CD4-positive, alpha-beta T cell (primary cell): ENCODE measurements at places on chromosomes 6 and 20. TPM values are rescaled to one million over a fixed set of nuclear protein-coding genes. Genes with fewer than 3 reads are reported as not detected.

DNA sequence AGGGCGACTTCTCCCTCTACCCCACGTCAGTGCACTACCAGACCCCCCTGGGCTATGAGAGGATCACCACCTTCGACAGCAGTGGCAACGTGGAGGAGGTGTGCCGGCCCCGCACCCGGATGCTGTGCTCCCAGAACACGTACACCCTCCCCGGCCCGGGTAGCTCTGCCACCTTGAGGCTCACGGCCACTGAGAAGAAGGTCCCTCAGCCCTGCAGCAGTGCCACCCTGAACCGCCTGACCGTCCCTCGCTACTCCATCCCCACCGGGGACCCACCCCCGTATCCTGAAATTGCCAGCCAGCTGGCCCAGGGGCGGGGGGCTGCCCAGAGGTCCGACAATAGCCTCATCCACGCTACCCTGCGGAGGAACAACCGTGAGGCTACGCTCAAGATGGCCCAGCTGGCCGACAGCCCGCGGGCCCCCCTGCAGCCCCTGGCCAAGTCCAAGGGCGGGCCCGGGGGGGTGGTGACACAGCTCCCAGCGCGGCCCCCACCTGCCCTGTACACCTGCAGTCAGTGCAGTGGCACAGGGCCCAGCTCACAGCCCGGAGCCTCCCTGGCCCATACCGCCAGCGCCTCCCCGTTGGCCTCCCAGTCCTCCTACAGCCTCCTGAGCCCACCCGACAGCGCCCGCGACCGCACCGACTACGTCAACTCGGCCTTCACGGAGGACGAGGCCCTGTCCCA lies 57.5 kb upstream of the TMEM181 start:
- peaks cover 40% of the 10 kb centered on the region for H3K36me3 ChIP-seq
- H3K4me1 ChIP-seq: no peaks in the 10 kb centered on the region
- no peak overlapping the region for H3K4me3 ChIP-seq
- no peak for DNase-seq

GRCh38 chr6:131979515-131980337 lies 28.6 kb upstream of the CCN2 start:
- no peak overlapping the region for H3K27ac ChIP-seq
- H3K4me3 ChIP-seq: no peak overlapping the region
- no peaks in the 10 kb centered on the region for H3K36me3 ChIP-seq
- H3K4me1 ChIP-seq: no peaks in the 10 kb centered on the region
- no peak for DNase-seq

MAS1 gene
- total RNA-seq: not detected

RSPH9 gene
- total RNA-seq: not detected

- H3K4me3 ChIP-seq: peak overlapping the region; percentile 75
- no peaks in the 10 kb centered on the region for H3K36me3 ChIP-seq
- no peaks in the 10 kb centered on the region for H3K27me3 ChIP-seq
- DNase-seq: no peak
Measured at GRCh38 chr6:26250698-26251044, 114.3 kb upstream of the BTN3A2 start.

DNA sequence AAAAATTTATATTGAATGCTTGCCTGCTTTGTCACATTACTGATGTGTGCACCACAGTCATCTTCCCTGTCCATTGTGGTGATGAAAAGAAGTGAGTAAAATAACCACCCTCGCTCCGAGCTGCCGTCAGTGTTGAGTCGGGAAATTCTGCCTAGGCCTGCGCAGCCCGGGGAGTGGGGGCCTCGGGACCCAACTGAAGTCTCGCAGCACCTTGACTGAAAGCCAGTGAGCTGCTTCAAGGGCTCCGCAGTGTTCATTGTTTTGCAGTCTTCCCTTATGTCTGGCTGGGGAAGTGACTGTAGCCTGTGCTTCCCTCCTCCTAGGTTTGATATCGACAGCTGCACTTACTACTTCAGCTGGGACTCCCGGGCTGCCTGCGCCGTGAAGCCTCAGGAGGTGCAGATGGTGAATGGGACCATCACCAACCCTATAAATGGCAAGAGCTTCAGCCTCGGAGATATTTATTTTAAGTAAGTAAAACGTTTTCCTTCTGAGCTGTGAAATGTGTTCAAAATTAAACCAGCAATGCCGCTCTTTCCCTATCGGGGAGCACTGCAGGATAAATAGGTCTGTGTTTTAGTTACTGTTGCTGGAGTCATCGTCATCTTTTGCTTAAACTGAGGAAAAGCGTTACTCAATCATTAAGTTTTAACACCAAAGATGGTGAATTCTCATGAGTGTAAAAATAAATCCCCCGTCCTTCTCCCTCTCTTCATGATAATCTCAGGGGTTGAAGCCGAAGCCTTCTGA lies 32.7 kb upstream of the SLC22A1 start:
- no peak overlapping the region for H3K4me3 ChIP-seq
- H3K36me3 ChIP-seq: peaks cover 90% of the 10 kb centered on the region
- no peaks in the 10 kb centered on the region for H3K27me3 ChIP-seq
- no peak overlapping the region for H3K27ac ChIP-seq
- peaks cover 3% of the 10 kb centered on the region for H3K4me1 ChIP-seq

DNA sequence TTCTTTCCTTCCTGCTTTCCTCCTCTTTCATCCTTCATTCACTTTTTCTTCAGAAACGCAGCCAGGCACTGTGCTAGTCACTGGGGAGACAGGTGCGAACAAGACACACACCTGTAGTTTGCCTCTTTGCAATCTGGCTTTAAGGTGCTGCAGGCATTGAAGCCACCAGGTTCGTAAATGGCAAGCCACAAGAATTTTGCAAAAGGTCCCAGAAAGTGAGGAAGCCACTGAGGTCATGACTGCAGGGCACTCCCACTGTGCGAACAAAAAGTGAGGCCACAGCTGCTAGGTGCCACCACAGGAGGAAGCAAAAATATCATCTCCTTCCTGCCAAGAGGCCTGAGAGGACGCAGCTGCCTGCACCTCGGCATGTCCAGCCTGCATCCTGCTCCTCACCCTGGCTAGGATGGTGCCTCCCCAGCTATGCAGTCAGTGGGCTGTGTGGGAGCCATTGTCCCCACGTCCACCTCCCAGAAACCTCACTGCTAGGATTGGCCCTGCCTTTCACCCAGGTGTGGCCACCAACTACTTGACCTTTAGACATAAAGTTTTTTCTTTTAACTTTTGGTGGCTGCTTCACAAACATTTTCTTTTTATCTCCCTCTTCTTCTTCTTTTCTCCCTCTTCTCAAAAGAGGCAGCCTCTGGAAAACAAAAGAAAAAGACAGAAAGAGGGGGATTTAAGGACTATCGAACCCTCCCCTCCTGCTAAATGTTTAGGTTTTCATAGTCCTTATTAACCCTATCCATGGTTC lies 230.8 kb downstream of the BCAS1 start:
- peak; percentile 75 for DNase-seq
- H3K36me3 ChIP-seq: no peaks in the 10 kb centered on the region
- peak overlapping the region; percentile 51 for H3K27ac ChIP-seq
- no peaks in the 10 kb centered on the region for H3K27me3 ChIP-seq

DNA sequence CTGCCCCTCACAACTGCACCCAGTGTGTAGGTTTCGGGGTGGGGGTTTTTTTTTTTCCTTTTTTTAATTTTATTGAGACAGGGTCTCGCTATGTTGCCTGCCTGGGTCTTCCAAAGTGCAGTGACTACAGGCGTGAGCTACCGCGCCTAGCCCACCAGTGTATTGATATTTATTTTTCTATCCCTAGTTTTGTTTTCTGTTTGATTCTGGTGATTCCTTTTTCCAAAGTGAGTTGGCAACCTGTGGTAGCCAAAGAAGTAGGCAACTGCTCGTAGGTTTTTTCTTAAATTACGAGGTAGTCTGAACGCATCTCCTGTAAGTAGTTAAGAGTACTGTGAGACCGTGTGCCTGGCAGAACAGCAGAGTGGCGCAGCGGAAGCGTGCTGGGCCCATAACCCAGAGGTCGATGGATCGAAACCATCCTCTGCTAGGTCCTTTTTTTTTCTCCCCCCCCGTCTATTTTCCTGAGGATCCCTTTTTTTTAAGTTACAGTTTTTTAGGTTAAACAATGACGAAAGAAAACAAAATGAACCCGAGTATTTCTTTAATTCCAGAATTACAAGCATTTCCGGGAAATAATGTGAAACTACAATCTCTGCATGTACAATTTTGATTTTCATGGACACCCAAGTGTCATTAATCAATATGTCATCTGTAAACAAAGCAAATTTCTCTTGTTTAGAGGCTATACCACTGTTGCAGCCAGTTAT lies 78.7 kb upstream of the BTN3A2 start:
- no peaks in the 10 kb centered on the region for H3K27me3 ChIP-seq
- H3K36me3 ChIP-seq: no peaks in the 10 kb centered on the region
- H3K4me3 ChIP-seq: peak overlapping the region; percentile 62

PAX1 gene
- total RNA-seq: not detected

ADGB gene
- not detected for total RNA-seq

- no peaks in the 10 kb centered on the region for H3K36me3 ChIP-seq
- DNase-seq: no peak
- no peak overlapping the region for H3K27ac ChIP-seq
- H3K4me3 ChIP-seq: no peak overlapping the region
- H3K4me1 ChIP-seq: no peaks in the 10 kb centered on the region
- no peaks in the 10 kb centered on the region for H3K27me3 ChIP-seq
Measured at GRCh38 chr20:15900443-15900842, 672.8 kb downstream of the KIF16B start.

HDGFL1 gene
- total RNA-seq: not detected

MATN4 gene
- total RNA-seq: not detected

ERVFRD-1 gene
- total RNA-seq: not detected

GRCh38 chr20:43252761-43253160 lies 63.1 kb upstream of the PTPRT start:
- H3K4me3 ChIP-seq: no peak overlapping the region
- DNase-seq: no peak
- no peak overlapping the region for H3K27ac ChIP-seq
- H3K36me3 ChIP-seq: no peaks in the 10 kb centered on the region

ARFGEF3 gene
- total RNA-seq: not detected

DNA sequence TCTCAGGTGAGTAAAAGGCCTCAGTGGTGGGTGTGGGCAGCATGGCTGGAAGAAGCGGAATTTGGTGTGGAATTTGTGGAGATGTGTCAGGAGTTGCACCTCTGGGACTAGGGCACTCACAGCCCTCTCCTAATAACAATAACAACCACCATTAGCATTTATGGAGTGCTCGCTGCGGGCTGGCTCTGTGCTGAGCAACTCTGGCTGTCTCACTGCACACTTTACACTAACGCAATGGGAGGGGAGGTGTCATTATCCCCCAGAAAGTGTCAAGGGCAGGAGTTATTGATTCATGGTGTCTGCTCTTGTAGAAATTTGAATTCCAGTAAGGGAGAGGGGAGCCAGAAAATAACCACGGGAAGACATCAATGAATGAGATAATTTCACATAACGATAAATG lies 22.7 kb upstream of the SCRT2 start:
- no peak overlapping the region for H3K4me3 ChIP-seq
- peaks cover 2% of the 10 kb centered on the region for H3K27me3 ChIP-seq
- no peaks in the 10 kb centered on the region for H3K4me1 ChIP-seq
- H3K27ac ChIP-seq: no peak overlapping the region
- DNase-seq: no peak
- no peaks in the 10 kb centered on the region for H3K36me3 ChIP-seq

NFATC2 gene
- 32.5 TPM for total RNA-seq

CCDC170 gene
- not detected for total RNA-seq

DNA sequence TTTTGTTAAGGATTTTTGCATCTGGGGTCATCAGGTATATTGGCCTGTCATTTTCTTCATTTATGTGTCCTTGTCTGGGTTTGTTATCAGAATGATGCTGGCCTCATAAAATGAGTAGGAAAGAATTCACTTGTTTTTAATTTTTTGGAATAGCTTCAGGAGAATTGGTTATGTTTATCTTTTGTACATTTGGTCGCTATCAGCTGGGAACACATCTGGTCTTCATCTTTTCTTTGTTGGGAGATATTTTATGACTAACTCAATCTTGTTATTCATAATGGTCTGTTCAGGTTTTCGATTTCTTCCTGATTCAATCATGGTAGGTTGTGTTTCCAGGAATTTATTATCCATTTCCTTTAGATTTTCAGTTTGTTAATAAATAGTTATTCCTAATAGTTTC lies 207.5 kb upstream of the ASCC3 start:
- H3K4me3 ChIP-seq: no peak overlapping the region
- H3K36me3 ChIP-seq: no peaks in the 10 kb centered on the region
- DNase-seq: no peak
- no peaks in the 10 kb centered on the region for H3K4me1 ChIP-seq
- H3K27me3 ChIP-seq: no peaks in the 10 kb centered on the region
- no peak overlapping the region for H3K27ac ChIP-seq

DNA sequence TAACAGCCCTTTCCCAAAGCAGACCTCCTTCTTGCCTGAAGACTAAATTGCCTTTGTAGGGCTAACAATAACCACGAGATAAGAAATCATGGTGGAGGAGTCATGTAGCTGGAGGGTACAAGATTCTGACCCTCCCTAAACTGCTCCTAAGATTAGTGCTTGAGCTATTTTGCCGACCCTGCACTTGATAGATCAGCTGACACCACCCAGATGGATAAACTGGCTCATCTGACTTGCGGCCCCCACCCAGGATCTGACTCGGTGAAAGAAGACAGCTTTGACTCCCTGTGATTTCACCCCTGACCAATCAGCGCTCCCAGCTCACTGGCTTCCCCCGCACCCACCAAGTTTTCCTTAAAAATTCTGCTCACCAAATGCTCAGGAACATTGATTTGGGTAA lies 57.6 kb upstream of the UNC93A start:
- no peak for DNase-seq
- H3K4me3 ChIP-seq: no peak overlapping the region
- H3K27ac ChIP-seq: no peak overlapping the region
- H3K36me3 ChIP-seq: no peaks in the 10 kb centered on the region
- H3K27me3 ChIP-seq: peaks cover 25% of the 10 kb centered on the region

DNA sequence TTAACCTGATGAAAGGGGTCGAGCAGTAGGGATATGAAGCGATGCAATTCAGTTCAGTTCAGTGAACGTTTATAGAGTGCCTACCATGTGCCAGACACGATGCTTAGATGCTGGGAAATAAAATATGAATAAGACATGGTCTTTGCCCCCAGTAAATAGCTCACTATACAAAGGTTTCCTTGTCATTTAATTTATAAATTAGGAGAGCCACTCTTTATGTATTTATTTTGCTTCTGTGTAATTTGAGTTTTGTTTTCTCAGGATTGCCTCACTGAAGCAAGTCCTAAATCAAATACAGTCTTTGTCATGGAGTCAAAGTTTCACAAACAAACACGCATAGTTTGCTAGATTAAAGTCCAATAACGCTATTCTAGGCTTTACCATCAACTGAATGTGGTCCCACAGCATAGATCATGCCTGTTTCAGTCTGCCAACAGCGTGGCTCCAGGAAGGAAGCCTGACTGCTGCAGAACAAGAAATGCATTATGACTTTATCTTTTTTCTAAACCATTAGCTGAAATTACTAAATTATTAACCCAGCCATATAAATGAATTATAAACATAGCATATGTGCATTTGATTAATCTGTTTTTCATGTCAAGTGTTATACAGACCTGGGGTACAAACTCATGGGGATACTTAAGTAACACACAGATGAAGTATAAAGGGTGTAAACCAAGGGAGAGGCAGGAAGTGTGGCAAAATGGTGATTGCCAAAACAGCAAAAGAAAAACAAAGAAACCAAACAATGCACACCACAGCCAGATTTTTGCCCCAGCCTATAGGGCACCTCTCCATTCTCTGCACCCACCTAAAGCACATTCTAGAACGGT lies 29.8 kb upstream of the CCN2 start:
- H3K4me1 ChIP-seq: no peaks in the 10 kb centered on the region
- no peak overlapping the region for H3K4me3 ChIP-seq
- no peaks in the 10 kb centered on the region for H3K27me3 ChIP-seq
- no peak for DNase-seq
- H3K27ac ChIP-seq: no peak overlapping the region

DEFB124 gene
- total RNA-seq: not detected
